ENCODE measurements at places on chromosomes 7 and 10. TPM values are rescaled to one million over a fixed set of nuclear protein-coding genes. Genes with fewer than 3 reads are reported as not detected.

SLC26A3 gene
- not detected for total RNA-seq

CPA2 gene
- 0.08 TPM for total RNA-seq

TMEM254 gene
- total RNA-seq = 23.0 TPM

ANKRD2 gene
- total RNA-seq = 2.5 TPM

IRF5 gene
- 14.9 TPM for total RNA-seq

HGF gene
- not detected for total RNA-seq

BMPER gene
- 11.0 TPM for total RNA-seq

LBX1 gene
- not detected for total RNA-seq

LIPK gene
- total RNA-seq = not detected

INPP5A gene
- total RNA-seq = 17.3 TPM

H2BK1 gene
- not detected for total RNA-seq

DTX2 gene
- total RNA-seq = 41.2 TPM

PTF1A gene
- not detected for total RNA-seq

CH25H gene
- 0.09 TPM for total RNA-seq

Measured in A549 treated with CpdA at 1 μM for 4 hours (cell line).